ENCODE measurements at places on chromosomes 16 and 17.

GRCh38 chr17:12830777-12831247 lies 41.5 kb downstream of the ARHGAP44 start:
- no peak for DNase-seq

DNA sequence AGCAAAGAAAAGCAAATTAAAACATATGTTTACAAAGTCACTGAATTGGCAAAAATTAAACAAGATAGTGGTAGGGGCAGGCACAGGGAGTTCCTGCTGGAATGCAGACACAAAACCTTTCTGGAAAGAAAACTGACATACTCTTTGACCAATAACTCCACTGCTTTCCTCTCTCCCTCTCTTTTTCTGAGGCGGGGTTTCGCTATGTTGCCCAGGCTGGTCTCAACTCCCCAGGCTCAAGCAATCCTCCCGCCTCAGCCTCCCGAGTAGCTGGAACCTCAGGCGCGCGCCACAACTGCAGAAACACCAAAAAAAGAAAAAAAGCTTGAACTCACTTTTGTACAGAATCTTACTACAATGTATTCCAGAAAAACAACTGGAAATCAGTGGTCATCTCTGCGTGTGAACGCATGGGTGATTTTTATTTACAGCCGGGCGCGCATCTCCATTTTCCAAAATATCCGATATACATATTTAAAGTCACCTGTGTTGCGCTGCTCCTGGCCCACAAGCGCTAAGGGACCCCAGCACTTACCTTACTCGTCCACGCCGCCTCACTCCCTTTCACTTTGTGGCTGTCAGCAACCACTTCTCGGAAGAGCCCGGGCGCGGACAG lies 480 bp downstream of the TXNL4B start:
- DNase-seq = no peak

- DNase-seq = no peak
Measured at GRCh38 chr17:16281351-16281750, 64.3 kb downstream of the PIGL start.

GRCh38 chr17:77281122-77281903 lies 140.5 kb downstream of the SEC14L1 start:
- DNase-seq = peak; percentile 31

- DNase-seq = no peak
Measured at GRCh38 chr17:55236316-55236715, 28.4 kb upstream of the HLF start.

GRCh38 chr17:64399071-64399766 lies 8.6 kb upstream of the PECAM1 start:
- DNase-seq = no peak

All from bone marrow (tissue), 2 donors.